Right cardiac atrium (tissue), 5 donors: ENCODE measurements at places on chromosomes 5 and 9. TPM values are rescaled to one million over a fixed set of nuclear protein-coding genes. Genes with fewer than 3 reads are reported as not detected.

GRCh38 chr5:87094347-87094746 lies 173.3 kb upstream of the RASA1 start:
- DNase-seq: no peak

GRCh38 chr9:19408316-19408692 lies 505 bp upstream of the ACER2 start:
- DNase-seq: peak; percentile 76

The ZFP2 gene
- total RNA-seq: 0.91 TPM

DNA sequence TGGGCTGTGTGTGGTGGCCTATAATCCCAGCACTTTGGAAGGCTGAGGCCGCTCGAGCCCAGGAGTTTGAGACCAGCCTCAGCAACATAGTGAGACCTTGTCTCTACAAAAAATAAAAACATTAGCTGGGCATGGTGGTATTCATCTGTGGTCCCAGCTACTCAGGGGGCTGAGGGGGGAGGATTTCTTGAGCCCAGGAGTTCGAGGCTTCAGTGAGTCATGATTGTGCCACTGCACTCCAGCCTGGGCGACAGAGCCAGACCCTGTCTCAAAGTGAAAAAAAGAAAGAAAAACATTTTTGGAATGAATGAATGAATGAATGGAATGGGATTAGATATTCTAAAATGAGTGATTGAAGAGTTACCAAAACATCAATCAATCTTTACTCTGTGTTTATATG lies 85.8 kb downstream of the FGF1 start:
- DNase-seq: no peak

The BSPRY gene
- total RNA-seq: 2.3 TPM

- no peak for DNase-seq
These were observed 339.2 kb upstream of the CDH9 start for GRCh38 chr5:27377626-27378025.

The SHC3 gene
- total RNA-seq: 0.88 TPM

GRCh38 chr5:59146729-59147128 lies 563.9 kb downstream of the RAB3C start:
- no peak for DNase-seq

The ECSCR gene
- 21.3 TPM for total RNA-seq

DNA sequence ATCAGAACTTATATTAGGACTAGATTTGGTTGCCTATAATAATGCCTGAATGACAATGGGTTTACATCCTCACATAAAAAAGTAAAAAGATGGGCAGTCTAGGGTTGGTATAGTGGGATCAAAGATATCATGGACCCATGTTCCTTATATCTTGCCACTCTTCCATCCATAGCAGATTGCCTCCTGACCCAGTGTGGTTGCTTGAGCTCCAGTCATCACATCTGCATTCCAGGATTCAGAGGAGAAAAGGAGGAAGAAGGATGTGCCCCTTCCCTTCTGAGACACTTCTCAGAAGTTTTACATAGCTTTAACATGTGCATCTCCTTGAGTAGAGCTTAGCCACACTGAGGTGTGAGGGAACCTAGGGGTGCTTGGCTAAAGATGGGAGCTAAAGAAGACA lies 22.9 kb downstream of the RALGPS1 start:
- no peak for DNase-seq

DNA sequence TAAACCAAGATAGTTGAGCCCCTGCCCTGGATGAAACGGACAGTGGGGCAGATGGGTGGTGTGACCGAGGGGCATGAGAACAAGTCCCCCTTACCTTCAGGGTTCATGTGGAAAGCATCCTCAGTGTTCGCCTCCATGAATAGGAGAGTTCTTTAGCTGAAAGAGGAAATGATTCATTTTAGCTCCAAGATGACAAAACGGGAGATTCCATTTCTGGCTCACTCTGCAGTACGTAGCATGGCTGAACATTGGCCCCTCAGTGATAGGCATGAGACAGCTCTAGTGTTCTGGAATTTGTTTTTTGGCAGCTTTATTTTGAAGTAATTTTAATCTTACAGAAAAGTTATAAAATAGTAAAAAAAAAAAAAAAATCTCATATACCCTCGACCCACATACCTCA lies 70.2 kb upstream of the AGXT2 start:
- no peak for DNase-seq

The NTNG2 gene
- 14.6 TPM for total RNA-seq

- no peak for DNase-seq
These were observed 151.1 kb upstream of the SMIM23 start for GRCh38 chr5:171634511-171634910.

The IL3 gene
- total RNA-seq: not detected

DNA sequence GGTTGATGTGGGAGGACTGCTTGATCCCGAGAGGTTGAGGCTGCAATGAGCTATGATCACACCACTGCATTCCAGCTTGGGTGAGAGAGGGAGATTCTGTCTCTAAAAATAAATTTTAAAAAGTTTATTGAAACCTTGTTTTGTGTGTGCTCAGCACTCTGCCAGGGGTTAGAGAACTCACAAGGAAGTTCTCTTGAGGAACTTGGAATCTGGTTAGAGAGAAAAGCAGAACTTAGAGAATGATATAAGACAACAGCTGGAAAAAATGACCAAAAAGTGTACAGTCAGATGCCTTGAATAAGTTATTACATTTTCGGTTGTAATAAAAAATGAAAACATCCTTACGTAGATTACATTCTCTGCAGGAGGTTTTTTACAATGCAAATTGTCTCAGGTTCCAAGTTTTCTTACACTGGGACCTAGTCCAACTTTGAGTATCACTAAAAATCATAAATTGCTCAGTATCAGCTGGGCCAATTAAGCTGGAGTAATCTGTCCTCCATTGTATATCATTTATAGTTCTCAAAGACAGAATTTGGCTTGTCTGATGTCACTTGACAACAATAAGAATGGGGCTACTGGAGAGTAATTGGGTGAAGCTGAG lies 21.7 kb upstream of the TENT2 start:
- DNase-seq: no peak

The CNTFR gene
- total RNA-seq: 40.5 TPM

DNA sequence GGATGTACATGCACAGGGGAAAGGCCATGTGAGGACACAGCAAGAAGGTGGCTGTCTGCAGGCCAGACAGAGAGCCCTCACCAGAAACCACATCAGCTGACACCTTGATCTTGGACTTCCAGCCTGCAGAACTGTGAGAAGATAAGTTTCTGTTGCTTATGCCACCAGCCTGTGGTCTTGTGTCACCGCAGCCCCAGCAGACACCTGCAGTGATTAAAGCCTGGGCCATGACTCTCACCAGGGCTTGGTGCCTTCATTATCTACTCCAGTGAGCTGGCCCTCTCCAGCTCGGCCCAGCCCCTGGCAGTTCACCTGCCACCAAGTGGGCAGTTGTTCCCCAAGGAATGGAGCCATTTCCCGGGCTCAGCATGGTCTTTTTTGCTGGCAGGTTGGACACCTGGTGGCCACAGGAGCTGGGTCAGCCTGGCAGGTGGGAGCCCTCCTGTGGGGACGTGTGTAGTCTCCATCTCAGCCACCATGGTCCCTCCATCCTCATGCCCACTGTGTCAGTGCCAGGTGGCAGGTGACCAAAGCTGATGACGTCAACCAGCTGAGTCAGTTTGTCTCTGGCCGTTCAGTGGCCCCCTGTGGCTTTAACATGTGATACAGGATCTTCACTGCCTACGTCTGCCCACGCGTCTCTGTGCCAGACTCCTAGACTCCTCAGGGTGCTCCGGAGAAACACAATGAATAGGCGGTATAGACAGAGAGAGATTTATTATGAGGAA lies 99.9 kb upstream of the PPP1R26 start:
- DNase-seq: no peak

GRCh38 chr5:36138900-36139683 lies 12.6 kb downstream of the LMBRD2 start:
- no peak for DNase-seq

DNA sequence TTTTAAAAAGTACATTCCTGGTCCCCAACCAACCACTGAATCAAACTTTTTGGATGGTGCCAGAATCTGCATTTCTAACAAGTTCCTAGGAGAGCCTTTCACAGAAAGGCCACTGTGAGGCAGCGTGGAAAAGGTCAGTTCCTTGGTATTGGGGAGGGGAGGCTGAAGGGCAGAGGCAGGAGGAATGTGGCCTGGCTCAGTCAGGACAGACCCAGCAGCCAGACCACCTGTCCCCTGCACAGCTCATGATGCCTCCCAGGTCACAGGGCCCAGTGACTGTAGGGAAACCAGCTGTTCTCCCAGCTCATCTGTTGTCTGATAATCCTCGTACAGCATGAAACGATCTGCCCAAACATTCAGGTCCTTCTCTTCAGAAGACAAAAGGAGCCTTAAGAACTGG lies 132.9 kb downstream of the LHFPL2 start:
- no peak for DNase-seq

The ABITRAM gene
- 10.1 TPM for total RNA-seq

DNA sequence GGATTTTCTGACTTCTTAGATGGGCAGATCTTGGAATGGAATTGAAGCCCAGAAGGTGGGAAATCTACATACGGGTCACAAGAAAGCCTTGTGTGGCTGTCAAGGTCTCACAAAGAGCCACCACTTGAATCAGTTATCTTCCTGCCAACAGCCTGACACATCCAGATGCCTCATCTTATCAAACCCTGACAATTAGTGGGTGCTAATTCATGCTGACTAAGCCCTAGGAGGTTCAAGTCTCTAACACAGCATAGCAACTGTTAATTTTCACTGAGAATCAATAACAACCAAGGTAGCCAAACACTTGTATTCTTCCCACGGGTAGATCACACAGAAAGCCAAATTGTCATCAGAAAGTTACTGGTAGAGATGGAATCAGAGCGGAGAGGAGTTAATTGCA lies 222.2 kb downstream of the TMEM167A start:
- no peak for DNase-seq

The IFNB1 gene
- not detected for total RNA-seq
